ENCODE measurements at places on chromosomes 12 and 14.
A peak's percentile ranks its signal among the peaks of the same experiment; 100 is the strongest.

GRCh38 chr14:88232771-88233170 lies 90.3 kb downstream of the KCNK10 start:
- no peak for DNase-seq

DNA sequence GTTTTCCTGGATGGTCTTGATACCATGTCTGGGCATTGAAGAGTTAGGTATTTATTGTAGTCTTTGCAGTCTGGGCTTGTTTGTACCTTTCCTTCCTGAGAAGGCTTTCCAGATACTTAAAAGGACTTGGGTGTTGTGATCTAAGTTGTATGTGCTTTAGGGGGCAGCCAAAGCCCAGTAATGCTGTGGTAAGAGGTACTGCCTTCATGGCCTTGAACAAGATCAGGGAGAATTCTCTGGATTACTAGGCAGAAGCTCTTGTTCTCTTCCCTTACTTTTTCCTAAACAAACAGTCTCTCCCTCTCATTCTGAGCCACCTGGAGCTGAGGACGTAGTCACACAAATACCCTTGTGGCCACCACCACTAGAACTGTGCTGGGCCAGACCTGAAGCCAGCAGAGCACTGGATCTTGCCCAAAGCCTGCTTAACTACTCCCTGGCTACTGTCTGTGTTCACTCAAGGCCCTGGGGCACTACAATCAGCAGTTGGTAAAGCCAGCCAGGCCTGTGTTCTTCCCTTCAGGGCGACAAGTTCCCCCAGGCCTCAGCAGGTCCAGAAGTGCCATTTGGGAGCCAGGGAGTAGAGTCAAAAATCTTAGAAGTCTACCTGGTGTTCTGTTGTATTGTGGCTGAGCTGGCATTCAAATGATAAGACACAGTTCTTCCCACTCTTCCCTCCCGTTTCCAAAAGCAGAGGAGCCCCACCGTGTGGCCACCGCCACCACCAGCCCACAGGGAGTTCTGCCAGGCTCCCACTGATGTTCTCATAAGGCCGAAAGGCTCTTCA lies 11.4 kb downstream of the PRORP start:
- DNase-seq = no peak

DNA sequence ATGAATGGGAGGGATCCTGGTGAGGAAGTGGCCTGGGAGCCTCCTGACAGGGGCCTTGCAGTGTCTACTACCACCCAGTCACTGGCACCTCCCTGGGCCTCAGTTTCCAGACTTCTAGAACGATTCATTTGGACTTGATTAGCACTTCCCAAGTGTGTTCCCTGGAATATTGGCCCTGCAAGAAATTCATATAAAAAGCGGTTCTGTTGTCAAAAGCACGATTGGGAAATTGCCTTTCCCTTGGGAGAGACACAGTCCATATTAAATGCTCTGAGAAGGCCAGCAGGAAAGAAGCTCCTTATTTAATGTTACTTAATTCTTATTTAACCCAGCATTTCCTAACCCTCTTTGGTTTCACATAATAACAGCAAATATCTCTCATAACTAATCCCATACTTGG lies 61.9 kb downstream of the DRAM1 start:
- DNase-seq = no peak

- peak; percentile 71 for DNase-seq
These were observed at the start of gene ENO2 for GRCh38 chr12:6914246-6914946. Gene ENO2, plus strand, starts transcription at chr12:6914580. Its CDS starts 1,253 bp downstream, at chr12:6915833.

DNA sequence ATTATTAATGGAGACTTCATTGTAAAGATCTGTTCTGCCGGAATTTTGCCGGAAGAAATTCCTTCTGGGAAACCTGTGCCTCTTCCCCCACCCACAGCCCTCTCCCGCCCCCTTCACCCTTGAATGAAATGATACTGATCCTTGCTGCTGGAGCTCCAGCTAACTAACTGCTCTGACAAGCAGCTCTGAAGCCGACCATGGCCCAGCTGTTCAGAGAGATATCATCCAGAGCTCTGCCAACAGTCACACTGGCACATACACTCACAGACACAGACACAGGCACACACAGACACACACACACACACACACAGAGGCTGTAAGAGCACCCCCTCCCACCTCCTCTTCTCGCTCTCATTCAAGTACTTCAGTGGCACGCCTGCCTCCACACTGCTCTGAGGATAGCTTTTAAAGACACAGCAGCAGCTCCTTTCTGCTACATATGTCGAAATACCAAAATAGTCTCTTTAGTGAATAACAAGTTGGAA lies 88.6 kb downstream of the R3HDM2 start:
- DNase-seq = peak; percentile 61

DNA sequence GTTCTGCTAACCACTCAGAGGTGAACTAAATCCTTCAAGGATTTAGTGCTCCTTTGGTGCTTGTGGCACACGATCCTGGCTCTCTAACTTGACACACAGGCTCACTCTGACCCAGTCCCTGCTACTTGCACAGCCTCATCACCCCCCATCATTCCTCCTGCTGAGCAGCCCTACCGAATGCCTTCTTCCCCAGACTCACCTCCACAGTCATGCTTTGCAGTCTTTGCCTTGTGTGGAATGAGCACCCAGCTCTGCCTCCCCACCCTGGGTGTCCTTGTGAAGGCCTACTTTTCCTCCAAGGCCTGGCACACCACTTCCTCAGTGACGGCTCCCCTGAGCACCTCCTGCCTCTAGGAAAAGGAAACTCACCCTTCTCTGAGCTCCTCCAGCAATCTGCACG lies 7.9 kb upstream of the TINF2 start:
- no peak for DNase-seq

DNA sequence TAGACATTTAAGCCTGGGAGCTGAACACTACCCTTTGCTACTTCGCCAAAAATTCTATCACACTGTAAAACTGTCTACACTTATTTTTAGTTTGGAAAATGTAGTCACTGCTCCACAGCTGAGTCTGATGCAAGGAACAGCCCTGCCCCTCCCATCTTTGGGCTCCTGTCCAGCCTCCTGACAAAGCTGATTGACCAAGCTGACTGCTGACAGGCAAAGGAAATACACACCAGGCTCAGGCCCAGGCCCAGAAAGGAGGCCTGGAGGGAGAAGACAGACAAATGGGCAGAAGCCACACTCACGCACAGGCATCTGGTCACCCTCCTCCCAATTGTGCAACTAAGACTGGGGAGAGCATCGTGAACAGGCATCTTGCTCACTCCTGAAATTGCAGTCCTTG lies 55.3 kb downstream of the ISCA2 start:
- no peak for DNase-seq

- peak; percentile 54 for DNase-seq
These were observed 884 bp downstream of the GPD1 start for GRCh38 chr12:50104417-50105366.

DNA sequence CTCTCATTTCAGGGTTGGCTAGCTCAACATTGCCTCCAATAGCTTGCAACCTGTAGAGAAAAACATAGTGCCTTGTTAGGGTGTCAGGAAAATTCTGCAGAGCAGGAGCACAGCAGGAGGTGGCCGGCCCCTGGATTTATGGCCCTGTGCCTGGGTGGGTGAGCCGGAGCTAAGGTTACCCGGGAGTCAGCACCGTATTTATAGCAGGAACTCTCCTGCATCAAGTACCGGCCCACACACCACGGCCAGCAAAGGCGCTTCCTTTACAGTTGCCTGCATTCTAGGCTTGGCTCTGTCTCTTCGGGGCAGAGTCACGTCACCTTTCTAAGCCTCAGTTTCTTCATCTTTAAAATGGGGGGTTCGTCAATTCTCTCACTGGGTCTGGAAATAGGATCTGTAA lies 52.8 kb upstream of the EML1 start:
- DNase-seq = no peak

- no peak for DNase-seq
These were observed 8.4 kb upstream of the MYF6 start for GRCh38 chr12:80698847-80699542.

DNA sequence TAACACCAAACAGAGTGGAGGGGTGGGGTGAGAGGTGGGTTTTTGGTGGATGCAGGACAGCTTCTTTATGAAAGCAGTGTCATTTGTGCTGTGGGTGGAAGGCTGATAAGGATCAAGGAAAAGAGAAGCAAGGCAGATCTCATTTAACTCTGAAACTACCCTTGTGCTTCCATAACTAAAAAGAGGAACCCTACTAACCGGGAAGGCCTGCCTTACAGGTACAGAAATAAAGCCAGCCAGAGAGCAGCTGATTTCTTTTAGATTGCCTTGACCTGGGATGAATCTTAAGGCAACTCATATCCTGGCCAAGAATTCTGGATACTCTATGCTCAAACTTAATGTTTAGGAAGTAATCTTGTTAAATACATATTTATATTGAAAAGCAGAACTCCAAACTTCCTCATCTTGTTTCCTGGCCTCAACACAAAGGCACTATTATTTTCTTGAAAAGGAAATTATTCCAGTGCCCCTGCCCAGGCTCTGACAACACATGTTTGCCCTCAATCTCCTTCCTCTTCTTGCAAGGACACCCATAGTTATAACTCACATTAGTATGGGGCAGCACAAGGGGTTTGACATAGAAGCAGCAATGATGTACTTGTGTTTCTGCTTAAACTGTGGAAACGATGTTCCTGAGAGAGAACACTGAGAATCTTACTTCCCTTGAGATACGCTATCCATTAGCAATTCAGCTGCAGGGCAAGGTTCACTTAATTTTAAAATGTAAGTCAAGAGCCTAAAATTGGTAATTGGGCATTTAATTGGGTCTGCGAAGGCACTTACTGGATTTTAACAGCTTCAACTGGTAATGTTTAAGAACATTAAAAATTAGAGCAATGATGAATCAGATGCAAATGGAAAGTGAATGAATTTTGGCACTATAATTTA lies 173.7 kb downstream of the STXBP6 start:
- DNase-seq = no peak

Measured in testis (tissue), 5 donors.